Sciatic nerve (tissue), 2 donors: ENCODE measurements at places on chromosomes 5 and 9. TPM values are rescaled to one million over a fixed set of nuclear protein-coding genes. Genes with fewer than 3 reads are reported as not detected.

- peak; percentile 53 for DNase-seq
These were observed 44.6 kb upstream of the ALDH1A1 start for GRCh38 chr9:72997387-72997995.

GRCh38 chr5:132708645-132709044 lies 28.7 kb downstream of the KIF3A start:
- DNase-seq: no peak

GRCh38 chr9:112028242-112029221 lies 131.9 kb downstream of the UGCG start:
- no peak for DNase-seq

The TRPM6 gene
- 3.5 TPM for total RNA-seq

GRCh38 chr5:95812074-95812471 lies 10.5 kb downstream of the GLRX start:
- no peak for DNase-seq

- DNase-seq: no peak
These were observed 219.0 kb downstream of the ZNF608 start for GRCh38 chr5:124527220-124527991.

- DNase-seq: no peak
These were observed 57.5 kb upstream of the IL7R start for GRCh38 chr5:35799181-35799580.

GRCh38 chr5:170619869-170620268 lies 116.0 kb downstream of the KCNIP1 start:
- no peak for DNase-seq

DNA sequence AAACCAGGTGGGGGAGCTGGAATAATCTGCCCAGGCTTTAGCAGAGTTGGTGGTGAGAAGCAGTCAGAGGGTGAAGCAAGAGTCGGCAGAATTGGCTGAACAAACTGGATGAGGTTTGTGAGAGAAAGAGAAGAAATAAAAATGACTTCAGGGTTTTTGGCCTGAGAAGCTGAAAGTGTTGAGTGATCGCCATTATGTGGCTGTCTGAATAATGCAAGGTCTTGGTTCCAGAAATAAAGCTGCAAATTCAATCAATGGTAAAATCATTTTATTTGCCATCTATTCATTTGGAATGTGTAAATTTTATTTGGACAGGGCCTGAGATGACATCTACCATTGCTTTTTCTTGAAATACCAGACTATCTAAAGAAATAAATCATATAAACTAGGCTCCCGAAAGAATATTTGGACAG lies 50.4 kb upstream of the DAB2 start:
- no peak for DNase-seq

DNA sequence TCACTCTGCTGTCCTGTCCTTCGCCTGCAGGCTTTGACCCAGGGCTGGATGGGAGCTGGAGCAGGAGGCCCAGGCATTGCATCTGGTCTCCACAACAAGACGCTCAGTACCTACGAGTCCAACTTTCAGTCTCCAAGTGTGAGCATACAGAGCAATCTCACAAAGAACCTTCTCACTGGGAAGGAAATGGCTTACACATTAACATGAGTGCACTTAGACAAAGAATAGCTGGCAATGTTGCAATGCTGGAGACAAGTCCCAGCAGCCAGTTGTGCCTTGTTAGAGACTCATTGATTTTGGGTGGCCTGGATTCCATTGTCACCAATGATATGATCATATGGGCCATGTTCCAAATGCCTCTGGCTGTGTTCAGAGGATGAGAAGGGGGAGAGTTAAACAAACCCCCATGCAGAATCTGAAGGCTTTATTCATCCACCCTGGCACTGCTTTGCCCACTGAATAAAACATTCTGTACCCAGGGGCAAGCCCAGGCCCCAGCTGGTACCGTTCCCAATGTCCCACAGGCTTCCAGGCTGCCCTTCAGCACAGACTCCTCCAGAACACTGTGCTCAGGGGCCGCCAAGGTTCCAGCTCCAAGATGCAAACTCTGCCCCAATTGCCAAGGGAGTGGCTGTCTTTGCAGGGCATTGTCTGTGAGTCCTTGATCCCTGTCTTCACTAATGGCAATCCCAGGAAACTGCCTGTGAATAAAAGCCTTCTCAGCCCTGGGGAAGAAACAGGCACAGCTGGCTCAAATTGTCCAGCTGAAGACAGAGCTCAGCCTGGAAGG lies 185.5 kb downstream of the HSD17B3 start:
- DNase-seq: no peak

- DNase-seq: no peak
These were observed at the start of gene OR2K2 for GRCh38 chr9:111330124-111330523. OR2K2 (minus strand) TSS chr9:111330224; CDS start chr9:111328433, 1,791 bp downstream.
